ENCODE measurements at places on chromosomes 2 and 18.

DNA sequence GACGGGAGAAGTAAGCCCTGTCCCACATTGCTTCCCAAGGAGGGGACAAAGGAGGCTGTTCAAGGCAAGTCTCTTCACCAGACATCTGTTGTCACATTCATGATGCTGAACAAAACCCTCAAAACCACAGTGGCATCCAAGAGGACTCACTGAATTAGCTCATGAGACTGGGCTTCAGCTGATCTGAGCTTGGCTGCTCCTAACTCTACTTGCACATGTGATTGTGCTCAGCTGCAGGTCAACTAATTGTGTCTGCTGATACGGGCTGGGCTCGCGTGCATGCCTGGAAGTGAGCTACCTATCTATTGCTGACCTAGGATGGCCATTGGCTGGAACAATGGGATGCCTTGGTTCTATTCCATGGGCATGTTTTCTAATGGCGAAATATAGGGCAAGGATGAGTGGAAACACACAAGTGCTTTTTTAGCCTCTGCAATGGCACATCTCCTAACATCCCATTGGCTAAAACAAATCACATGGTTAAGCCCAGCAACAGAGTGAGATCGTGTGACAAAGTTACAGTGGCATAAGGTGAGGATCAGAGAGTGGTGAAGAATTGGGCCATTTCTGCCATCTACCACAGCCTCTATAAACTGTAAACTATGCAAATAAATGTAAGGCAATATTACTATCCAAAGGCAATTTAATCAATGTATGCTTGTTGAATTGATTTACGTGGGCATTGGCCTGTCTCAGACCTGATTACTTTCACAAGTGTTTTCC lies 52.9 kb upstream of the CAPN13 start:
- no peak for DNase-seq

DNA sequence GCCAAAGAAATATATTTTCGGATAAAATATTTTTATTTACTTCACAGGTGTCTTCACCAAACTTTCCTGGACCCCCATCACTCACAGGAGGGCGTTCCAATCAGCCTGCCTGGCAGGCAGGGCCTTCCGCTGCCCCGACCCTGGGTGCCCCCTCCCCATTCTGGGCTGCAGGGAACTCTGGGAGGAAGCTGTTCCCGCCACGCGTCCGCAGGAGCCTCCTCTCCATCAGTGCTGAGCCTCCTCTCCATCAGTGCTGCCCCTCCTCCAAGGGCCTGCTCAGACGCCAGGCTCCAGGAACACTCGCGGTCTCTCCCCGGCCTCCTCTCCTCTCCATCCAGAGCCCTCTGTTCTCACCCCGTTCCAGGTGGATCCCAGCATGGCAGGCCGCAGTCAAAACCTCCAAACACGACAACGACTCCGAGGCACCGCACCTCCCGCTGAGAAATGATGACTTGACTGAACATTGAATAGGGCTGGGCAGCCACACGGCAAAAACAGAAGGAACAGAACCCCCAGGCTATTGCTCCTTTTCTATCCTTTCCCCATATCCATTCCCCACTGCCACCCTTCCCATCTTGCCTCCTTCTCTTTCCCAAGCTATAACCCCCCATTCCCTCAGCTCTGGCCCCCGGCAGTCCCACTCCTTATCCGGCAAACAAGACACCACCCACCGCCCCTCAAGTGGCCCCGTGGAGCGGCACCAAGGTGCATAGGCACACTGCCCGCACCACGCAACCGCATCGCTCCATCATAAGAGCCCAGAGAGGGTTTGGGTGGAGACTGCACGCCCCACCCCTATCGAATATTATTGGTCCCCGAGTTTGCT lies 268.6 kb upstream of the RAB6C start:
- no peak for DNase-seq

GRCh38 chr2:230762317-230762896 lies 49.8 kb downstream of the CAB39 start:
- peak; percentile 32 for DNase-seq

GRCh38 chr2:5353565-5353964 lies 338.6 kb upstream of the SOX11 start:
- DNase-seq = no peak

- DNase-seq = no peak
Measured at GRCh38 chr18:79133724-79134123, 64.5 kb downstream of the ATP9B start.

- DNase-seq = no peak
Measured at GRCh38 chr2:119494163-119494790, 30.0 kb downstream of the SCTR start.

- no peak for DNase-seq
Measured at GRCh38 chr2:170824526-170825015, 7.9 kb downstream of the GAD1 start.

DNA sequence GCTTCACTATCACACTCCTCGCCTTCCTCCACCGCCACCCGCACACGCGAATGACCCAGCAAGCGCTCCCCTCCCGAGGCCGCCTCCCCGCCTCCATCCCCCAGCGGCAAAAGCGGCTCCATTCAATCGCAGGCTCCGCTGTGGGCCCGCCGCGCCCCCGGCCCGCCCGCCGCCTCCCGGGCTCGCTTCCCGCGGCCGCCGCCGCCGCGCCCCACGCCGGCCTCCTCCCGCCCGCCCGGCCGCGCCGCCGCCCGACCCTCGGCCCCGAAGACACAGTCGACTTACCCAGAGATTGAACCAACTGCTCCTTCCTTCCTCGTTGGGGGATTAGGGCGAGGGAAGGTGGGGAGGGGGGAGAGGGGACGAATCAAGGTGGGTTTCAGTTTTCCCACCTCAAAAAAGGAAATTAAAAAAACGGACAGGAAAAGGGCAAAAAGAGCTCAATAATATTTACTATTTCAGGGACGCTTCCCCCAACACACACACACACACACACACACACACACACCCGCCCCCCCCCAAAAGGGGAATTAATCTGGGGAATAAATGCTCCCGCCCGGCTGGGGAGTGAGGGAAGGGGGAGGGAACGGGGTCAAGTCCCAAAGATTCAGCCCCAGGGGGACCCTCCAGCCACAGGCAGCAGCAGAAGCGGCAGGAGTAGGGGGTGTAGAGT lies 743 bp downstream of the XPO1 start:
- peak; percentile 57 for DNase-seq

DNA sequence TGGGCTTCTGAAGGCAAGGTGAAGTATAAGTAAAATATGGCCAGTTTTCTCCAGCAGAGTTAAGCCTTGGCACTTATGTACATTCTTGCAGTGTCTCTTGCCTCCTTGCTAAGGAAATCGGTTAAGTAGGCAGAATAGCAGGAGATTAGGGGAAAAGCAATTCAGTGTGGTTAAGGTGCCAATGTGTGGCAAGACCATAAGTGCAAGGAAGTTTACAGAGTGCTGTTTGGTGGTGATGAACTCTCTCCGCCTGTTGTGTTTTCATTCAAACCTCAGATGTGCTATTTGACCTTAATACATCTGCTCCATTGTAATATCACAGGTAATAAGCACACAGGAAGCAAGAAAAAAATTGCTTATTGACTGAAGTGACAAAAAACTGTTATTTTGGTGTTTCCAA lies 156.1 kb downstream of the MGAT5 start:
- no peak for DNase-seq

All from activated T-cell treated with anti-CD3 and anti-CD28 coated beads, Interleukin-2, amount 50 U/mL, for 72 hours (primary cell).